Astrocyte (in vitro differentiated cells and primary cell): ENCODE measurements at places on chromosomes 2 and 18. TPM values are rescaled to one million over a fixed set of nuclear protein-coding genes. Genes with fewer than 3 reads are reported as not detected.

DNA sequence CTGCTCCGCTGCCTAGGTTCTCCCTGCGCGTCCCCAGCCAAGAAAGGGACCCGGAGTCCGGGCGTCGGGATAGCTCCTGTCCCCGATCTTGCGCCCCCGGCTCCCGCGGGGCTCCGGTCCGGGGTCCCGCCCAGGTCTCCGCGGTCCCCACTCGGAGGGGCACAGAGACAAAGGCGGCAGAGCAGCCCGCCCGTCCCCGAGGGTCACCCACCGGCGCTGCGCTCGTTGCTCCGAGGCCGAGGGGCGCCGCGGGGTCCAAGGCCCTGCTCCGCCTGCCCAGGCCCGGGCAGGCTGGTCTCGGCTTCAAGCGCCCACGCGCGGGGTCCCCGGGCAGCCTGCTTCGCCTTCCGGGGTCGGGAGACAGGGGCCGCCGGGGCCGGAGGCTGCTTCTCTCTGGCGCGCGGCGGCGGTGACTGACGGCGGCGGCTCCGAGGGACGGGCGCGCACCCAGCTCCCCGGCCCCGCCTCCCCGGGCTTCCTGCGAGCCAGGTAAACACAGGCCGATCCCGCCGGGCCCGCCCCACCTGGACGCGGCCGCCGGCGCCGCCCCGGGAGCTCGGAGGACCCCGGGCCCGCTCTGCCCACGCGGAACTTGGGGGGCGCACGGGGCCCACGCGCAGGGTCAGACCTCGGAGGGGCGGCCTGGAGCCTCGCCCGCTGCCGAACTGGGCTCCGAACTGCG, at the start of gene MBP:
MBP (minus strand) TSS at position 415 of the 682 bp plus-strand sequence. CDS start 27,522 bp downstream, outside the sequence.
- DNase-seq: no peak

- peak; percentile 43 for DNase-seq
These were observed 1386.4 kb upstream of the ZEB2 start for GRCh38 chr2:145906354-145906753.

- DNase-seq: no peak
These were observed 644 bp downstream of the ABCG5 start for GRCh38 chr2:43837831-43838559.

DNA sequence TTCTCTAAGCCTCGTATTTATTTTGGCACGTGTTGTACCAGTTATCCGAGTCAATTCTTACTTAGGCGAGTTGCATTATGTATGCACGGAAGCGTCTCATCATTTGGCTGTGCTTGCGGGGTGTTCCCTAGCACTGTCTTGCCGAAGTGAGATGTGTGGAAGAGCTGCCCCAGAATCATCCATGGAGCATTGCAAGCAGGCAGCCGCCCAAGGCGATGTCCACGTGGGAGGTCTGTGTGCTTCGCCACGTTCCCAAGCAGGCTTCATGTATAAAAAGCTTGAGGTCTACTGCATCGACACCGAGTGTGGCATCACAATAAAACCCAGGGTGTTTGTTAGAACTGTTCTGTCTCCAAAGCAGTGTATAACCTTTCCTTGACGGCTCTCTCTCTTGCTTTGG, 849.9 kb downstream of the DCDC2C start:
- no peak for DNase-seq

FBXO48 gene
- 0.54 and 0.55 TPM in 2 replicates for total RNA-seq

- peak; percentile 26 for DNase-seq
These were observed 1.8 kb downstream of the MEMO1 start for GRCh38 chr2:32008805-32009515.

RND3 gene
- total RNA-seq: 92.0 and 117 TPM in 2 replicates

YES1 gene
- total RNA-seq: 63.0 and 68.2 TPM in 2 replicates

LHCGR gene
- not detected in 2 replicates for total RNA-seq

- no peak for DNase-seq
These were observed 58.7 kb downstream of the TMEM18 start for GRCh38 chr2:618422-618990.

IL37 gene
- total RNA-seq: not detected in 2 replicates

DNA sequence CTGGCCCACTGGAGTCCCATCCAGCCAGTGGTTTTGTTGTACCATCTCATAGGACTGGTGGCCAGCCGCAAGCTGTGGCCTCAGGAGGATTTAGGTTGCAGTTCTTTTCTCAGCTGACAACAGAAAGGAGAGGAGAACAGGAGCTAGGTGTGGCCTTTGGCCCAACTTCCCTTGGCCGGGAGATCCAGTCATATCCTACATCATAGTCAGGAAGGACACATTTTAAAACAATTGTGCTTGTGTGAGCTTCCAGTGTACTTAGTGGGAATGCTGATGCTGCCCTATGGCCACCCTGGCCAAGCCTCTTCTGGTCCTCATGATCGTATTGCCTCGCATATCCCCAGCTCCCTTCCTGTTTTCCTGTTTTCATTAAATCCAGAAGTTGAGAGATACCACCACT, 98.1 kb downstream of the WDSUB1 start:
- DNase-seq: no peak

SLC30A3 gene
- 0.16 and 0.34 TPM in 2 replicates for total RNA-seq
